Stimulated activated CD4-positive, alpha-beta T cell treated with anti-CD3 and anti-CD28 coated beads, Interleukin-2, amount 100 ng/mL, for 24 hours (primary cell): ENCODE measurements at places on chromosomes 7 and 10.

- DNase-seq: peak; percentile 19
Measured at GRCh38 chr10:77165445-77166208, 472.0 kb downstream of the KCNMA1 start.

- no peak for DNase-seq
Measured at GRCh38 chr10:88157981-88158465, 294.6 kb downstream of the PTEN start.

- DNase-seq: no peak
Measured at GRCh38 chr7:80634505-80634904, 3.9 kb upstream of the CD36 start.

GRCh38 chr7:152851326-152851725 lies 91.8 kb downstream of the ACTR3B start:
- DNase-seq: no peak

DNA sequence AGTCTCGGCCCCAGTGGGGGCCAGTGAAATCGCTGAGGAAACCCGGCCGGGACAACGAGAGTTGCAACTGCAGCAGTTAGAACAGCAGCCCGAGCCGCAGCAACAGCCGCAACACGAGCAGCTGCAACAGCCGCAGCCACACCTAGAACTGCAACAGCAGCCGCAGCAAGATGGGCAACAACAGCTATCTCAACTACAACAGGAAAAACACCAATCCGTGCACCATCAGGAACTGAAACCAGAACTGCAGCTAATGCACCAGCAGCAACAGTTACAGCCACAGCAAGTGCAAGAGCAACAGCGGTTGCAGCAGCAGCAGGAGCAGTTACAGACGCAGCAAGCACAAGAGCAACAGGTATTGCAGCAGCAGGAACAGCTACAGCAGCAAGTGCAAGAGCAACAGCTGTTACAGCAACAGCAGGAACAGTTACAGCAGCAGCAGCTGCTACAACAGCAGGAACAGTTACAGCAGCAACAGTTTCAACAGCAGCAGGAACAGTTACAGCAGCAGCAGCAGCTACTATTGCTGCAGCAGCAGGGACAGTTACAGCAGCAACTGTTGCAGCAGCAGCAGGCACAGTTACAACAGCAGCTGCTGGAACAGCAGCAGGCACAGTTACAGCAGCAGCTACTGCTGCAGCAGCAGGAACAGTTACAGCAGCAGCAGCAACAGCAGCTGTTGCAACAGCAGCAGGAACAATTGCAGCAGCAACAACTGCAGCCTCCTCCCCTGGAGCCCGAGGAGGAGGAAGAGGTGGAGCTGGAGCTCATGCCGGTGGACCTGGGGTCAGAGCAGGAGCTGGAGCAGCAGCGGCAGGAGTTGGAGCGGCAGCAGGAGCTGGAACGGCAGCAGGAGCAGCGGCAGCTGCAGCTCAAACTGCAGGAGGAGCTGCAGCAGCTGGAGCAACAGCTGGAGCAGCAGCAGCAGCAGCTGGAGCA lies 6.1 kb downstream of the ZNF853 start:
- no peak for DNase-seq

DNA sequence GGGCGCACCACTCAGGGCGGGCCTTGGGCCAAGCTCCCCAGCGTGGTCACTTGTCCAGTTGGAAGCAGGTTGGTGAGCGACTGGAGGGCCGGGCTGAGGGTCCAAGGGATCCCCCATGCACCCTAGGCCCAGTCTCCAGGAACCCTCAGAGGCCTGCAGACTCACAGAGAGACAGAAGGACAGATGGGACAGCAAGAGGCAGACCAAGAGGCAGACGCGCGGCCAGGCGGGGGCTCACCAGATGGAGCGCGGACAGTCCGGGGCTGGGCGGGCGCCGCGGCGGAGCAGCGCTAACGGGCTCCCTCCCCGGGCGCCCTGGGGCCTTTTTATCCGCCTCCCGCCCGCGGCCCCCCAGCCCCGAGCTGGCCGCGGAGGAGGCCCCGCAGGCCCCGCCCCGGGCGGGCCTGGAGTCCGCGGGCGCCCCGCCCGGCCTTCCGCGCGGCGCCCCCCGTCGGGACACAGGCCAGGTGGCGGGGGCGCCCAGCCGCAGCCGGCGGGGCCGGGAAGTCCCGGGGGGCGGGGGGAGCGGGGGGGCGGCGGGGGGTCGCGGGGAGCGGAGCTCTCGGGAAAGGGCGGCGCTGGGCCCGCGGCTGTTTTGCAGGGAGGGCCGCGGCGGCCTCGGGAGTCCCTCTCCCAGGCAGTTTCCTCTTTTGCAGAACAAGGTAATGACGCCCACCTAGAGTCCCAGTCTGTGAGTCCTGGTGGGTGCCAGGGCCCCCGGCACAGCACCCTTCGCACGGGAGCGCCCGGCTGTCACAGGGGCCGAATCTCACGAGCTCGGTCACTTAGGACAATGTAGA lies at the start of gene LOXL4:
TSS of gene LOXL4 (minus strand) at position 301 of the 800 bp plus-strand sequence. CDS start 5,175 bp downstream, outside the sequence.
- no peak for DNase-seq

DNA sequence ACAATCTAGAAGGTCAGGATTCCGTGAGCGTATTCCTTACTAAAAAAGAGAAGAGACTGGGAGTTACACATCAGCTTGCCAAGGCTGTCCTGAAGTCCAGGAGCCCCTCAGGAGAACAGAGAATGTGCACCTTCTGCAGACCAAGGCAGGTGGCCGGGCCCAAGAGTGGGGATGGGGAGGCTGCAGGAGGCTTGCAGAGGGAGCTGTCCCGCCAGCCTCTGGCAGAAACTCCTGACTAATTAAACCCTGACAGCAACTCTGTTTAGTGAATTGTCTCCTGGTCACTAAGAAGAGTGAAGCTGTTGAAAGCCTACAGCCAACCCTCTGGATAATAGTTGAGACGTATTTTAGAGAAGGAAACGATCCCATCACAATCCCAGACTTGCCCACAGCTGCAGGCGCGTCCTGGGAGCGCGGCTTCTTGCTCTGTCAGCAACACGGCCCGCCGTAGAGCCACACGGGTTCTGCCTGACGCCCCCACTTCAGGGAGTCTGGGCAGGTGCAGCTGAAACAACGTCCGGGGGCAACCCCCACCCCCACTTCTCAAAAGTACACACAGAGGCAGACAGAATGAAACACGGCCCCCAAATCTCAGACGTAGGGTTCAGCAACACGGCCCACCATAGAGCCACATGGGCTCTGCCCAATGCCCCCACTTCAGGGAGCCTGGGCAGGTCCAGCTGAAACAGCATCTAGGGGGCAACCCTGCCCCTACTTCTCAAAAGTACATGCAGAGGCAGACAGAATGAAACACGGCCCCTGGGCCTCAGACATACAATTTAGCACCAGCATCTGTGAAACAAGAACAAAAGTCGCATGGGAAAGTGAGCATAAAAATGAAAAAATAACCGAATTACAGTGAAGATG lies 45.2 kb downstream of the DIP2C start:
- DNase-seq: no peak

DNA sequence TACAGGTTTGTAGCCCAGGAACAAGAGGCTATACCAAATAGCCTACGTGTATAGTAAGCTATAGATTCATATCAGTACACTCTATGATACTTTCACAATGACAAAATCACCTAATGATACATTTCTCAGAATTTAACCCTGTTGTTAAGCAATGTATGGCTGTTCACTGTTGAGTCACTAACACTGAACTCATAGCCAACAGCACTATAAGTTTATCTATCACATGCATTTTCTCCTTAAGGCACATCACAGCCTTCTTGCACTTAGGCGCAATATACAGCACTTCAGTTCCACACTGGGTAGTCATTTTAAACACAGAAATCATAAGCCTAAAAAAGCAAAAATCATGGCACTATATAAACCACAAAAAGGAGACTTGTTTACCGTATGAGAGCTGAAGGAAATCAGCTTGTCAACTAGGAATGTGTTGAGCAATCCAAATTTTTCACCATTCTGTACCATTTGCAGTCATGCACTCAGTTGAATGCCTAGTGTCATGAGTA lies 45.6 kb downstream of the ZNF438 start:
- DNase-seq: no peak

DNA sequence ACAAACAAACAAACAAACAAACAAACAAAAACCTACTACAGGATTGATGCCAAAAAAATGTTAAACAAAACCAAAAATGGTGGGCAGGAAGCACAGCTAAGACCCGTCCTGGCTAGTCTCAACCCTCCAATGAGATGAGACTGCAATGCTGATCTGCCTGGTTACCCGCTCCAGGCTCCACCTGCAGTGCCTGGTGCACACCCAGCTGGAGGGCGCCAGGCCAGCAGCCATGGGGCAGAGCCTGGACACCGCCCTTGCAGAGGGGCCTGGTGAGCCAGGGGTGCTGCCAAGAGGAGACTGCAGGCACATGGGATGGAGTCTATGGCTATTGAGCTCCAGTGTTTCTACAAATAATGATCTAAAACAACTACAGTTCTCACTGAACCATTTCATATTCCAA lies 107.0 kb downstream of the LARP4B start:
- DNase-seq: no peak

DNA sequence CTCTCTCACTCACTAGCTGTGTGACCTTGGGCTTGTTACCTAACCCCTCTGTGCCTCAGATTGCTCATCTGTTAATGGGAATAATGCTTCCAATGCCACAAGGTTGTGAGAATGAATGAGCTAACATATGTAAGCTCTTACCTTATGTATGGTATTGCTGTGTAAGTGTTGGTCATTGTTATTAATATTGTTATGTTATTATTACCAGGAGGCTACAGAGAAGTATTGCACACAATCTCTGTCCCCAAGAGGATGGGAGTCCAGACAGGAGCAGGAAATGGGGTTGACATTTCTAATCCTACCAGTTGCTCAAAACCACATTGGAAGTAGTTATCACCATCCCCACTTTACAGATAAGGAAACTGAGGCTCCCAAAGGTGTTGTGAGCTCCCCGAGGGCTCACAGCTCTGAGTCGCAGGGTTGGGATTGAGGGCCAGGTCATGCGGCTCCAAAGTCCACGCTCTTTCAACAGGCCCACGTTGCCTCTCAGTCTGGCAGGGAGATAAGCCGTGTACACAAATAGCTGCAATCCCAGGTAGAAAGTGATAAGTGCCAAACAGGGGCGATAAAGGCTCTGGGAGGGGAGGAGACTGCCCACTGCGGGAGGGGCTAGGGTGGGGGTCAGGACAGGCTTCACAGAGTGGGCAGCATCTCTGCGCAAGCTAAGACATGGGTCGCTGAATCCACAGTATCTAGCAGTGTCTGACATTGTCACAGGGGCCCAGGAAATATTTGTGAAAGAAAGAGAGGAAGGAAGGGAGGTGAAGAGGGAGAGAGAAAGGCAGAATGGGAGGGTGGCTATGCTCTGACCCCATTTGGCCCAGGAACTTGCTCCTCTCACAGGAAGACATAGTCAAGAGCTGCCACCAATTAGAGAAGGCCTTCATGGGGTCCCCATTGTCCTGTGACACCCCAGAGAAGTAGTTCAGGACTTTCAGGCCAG lies 9.6 kb upstream of the ZMIZ1 start:
- no peak for DNase-seq

- no peak for DNase-seq
Measured at GRCh38 chr10:113745374-113745773, 6.1 kb upstream of the PLEKHS1 start.

DNA sequence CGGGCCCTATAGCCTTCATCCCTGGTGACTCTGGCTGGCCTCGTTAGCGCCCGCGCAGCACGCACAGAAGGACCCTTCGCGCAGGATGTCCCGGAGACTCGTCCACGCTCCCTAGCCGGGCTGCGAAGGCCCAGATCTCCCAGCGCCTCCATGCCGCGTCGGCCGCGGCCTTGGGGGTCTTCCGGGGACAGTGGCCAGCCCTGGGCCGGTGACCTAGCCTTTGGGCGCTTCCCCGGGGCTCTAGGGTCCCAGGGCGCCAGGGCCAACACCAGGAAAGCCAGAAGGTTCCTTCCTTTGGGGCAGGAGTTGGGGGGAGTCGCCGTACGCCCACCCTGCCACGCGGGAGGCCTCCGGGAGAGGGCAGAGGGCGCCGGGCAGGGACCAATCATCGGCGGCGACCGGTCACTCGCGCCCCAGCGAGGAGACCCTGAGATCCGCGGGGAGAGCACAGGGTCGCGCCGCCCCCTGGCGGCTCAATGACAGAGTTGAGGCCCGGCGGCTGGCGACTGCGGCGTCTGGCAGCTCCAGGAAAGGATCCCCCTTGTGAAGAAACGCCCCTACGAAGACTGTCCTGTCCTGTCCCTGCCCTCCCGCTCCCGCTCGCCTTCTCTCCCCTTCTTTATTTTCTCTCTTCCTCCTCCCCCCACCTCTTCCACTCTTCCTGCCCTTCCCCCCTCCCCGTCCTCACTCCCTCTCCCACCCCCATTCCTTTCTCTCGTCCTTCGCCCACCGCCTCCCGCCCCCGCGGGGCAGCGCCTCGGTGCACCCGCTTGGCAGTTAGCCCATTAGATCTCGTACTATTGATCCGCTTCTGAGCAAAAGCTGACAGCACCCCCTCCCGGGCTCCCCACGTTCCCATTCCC lies 62.3 kb upstream of the LBX1 start:
- peak; percentile 52 for DNase-seq

DNA sequence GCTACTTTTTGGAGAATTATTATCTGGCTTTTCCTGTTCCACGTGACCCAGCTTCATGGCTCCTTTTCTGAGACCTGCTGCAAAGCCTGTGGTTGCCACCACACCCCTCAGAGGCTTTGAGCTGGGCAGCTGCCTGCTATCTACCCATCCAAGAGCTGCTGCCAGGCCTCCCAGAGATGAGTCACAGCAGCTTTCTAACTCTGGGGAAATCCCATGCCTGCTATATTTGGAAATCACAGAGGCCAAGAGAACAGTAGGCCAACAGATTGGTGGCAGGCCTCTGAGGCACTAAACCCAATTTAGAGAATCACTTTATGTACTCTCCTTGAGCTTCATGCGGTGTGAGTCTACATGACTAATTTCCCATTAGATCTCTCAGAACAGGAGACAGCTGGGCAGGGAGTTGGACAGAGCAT lies 35.2 kb downstream of the SGCE start:
- DNase-seq: peak; percentile 40
